COLO829 (cell line): ENCODE measurements at places on chromosomes 7 and 10.

GRCh38 chr10:70320751-70321150 is 36.9 kb upstream of the NPFFR1 start:
- DNase-seq = no peak

GRCh38 chr7:123367484-123368122 is 166.8 kb downstream of the IQUB start:
- peak; percentile 74 for DNase-seq

DNA sequence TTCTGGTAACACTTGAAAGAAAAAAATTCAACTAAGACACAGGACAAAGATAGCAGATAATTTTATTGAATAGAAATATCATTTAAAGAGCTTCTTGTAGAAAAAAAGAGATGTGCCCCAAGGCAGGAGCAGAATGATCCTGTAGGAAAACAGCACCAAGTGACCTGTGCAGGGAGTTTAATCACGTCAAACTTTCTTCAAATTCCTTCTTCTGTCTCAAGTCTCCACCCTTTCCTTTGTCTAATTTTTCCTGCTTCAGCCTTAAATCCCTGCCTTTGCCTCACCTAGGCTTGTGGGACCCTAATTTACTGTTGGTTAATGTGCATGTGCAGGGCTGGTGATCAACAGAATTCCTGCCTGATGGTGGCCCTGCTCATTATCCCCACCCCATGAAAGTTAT is 481.4 kb downstream of the IPMK start:
- no peak for DNase-seq

GRCh38 chr7:142499635-142500034 is 241.8 kb upstream of the PRSS58 start:
- DNase-seq = no peak
